ENCODE measurements at places on chromosomes 4 and X.

GRCh38 chr4:108940149-108940548, 177.3 kb upstream of the ETNPPL start:
- no peak for DNase-seq
- H3K27me3 ChIP-seq: no peaks in the 10 kb centered on the region
- no peaks in the 10 kb centered on the region for H3K4me1 ChIP-seq
- H3K4me3 ChIP-seq: no peak overlapping the region
- no peak overlapping the region for H3K27ac ChIP-seq
- H3K36me3 ChIP-seq: no peaks in the 10 kb centered on the region

GRCh38 chr4:138455097-138455496, 212.9 kb upstream of the SLC7A11 start:
- H3K4me3 ChIP-seq: no peak overlapping the region
- DNase-seq: no peak
- 0 out of 2 replicates have a peak, but pooled peaks cover 2% of the 10 kb centered on the region for H3K4me1 ChIP-seq
- H3K27ac ChIP-seq: no peak overlapping the region

GRCh38 chr4:110296892-110297291, 98.5 kb upstream of the ELOVL6 start:
- no peaks in the 10 kb centered on the region for H3K36me3 ChIP-seq
- H3K27me3 ChIP-seq: no peaks in the 10 kb centered on the region
- DNase-seq: no peak
- no peak overlapping the region for H3K27ac ChIP-seq

DNA sequence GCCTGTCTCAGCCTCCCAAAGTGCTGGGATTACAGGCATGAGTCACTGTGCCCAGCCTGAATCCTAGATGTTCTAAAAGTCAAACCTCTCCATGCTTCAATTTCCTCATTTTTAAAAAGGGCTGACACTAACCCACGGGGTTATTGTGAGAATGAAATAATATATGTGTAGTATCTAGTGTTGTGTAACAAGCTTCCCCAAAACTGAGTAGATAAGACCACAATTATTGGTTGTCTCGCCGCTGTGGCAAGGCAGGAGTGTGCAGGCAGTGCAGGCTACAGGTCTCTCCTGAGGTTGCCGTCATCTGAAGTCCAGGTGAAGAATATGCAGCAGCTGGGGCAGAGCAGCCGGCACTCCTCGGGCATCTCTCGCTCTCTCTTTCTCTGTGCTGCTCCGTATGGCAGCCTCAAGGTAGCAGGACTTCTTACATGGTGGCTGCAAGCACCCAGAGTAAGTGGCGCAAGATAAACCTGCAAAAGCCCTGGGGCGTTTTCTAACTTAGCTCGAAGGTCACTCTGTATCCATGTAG, 30.9 kb downstream of the RAB33B start:
- no peaks in the 10 kb centered on the region for H3K36me3 ChIP-seq
- no peak for DNase-seq
- H3K4me1 ChIP-seq: no peaks in the 10 kb centered on the region
- no peak overlapping the region for H3K27ac ChIP-seq
- H3K27me3 ChIP-seq: no peaks in the 10 kb centered on the region
- no peak overlapping the region for H3K4me3 ChIP-seq

- no peak overlapping the region for H3K27ac ChIP-seq
- H3K36me3 ChIP-seq: no peaks in the 10 kb centered on the region
- no peaks in the 10 kb centered on the region for H3K4me1 ChIP-seq
- DNase-seq: no peak
- H3K27me3 ChIP-seq: no peaks in the 10 kb centered on the region
Observed at GRCh38 chrX:66684196-66684595, 45.3 kb upstream of the EDA2R start.

DNA sequence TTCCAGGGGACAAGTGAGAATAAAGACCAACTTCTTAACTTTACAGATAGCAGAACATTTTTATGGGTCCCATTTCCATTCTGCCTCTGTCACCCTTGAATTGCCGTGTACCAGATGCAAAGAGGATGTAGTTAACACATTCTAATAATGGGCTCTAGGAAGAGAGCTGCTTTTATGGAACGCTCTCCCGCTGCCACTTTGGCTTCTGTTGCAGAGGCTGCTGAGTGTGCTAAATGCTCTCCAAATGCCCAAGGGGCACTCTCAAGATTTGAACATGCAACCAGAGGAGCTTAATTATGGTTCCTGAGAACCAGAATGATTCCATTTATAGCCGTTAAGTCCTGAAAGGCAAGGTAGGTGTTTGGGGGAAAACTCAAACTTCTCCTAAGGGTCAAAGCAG, 28.1 kb upstream of the GPC3 start:
- no peaks in the 10 kb centered on the region for H3K4me1 ChIP-seq
- H3K27me3 ChIP-seq: no peaks in the 10 kb centered on the region
- no peaks in the 10 kb centered on the region for H3K36me3 ChIP-seq
- DNase-seq: no peak
- no peak overlapping the region for H3K4me3 ChIP-seq

DNA sequence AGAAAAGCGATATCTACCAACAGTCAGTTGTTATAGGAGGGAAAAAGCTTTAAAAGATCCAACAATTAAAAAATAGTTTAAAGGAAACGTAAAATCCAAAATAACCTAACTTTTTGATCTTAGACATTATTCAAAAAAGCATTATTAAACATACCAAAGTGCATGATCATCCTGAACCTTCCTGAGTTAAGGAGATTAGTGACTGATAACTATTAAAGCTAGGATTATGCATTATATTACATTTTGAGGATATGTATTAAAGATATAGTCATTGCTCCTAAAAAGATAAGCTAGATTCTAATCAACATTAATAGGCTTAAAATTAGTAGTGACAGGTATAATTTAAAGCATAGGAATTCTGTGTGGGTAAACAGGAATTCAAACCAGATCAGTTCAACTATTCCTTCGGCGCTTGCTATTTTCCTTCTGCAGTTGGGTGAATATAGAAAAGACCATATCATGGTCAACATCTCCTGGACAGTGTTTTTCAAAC, 139.6 kb downstream of the ADAMTS3 start:
- no peak overlapping the region for H3K27ac ChIP-seq
- H3K27me3 ChIP-seq: no peaks in the 10 kb centered on the region
- H3K36me3 ChIP-seq: no peaks in the 10 kb centered on the region
- no peak for DNase-seq

- no peak overlapping the region for H3K4me3 ChIP-seq
- no peak overlapping the region for H3K27ac ChIP-seq
- DNase-seq: no peak
- H3K27me3 ChIP-seq: no peaks in the 10 kb centered on the region
- no peaks in the 10 kb centered on the region for H3K36me3 ChIP-seq
Observed at GRCh38 chr4:69749771-69750170, 10.6 kb downstream of the SULT1B1 start.

GRCh38 chrX:7714351-7714750, 128.6 kb upstream of the VCX start:
- DNase-seq: no peak
- no peaks in the 10 kb centered on the region for H3K27me3 ChIP-seq

- H3K27ac ChIP-seq: no peak overlapping the region
- no peaks in the 10 kb centered on the region for H3K27me3 ChIP-seq
- no peak for DNase-seq
- no peaks in the 10 kb centered on the region for H3K36me3 ChIP-seq
- no peak overlapping the region for H3K4me3 ChIP-seq
- H3K4me1 ChIP-seq: 0 out of 2 replicates have a peak, but pooled peaks cover 2% of the 10 kb centered on the region
Observed at GRCh38 chr4:48949518-48950219, 36.4 kb upstream of the CWH43 start.

GRCh38 chr4:81690871-81691270, 219.2 kb upstream of the RASGEF1B start:
- no peaks in the 10 kb centered on the region for H3K4me1 ChIP-seq
- DNase-seq: no peak
- H3K36me3 ChIP-seq: no peaks in the 10 kb centered on the region
- H3K4me3 ChIP-seq: no peak overlapping the region
- no peaks in the 10 kb centered on the region for H3K27me3 ChIP-seq

- H3K4me1 ChIP-seq: no peaks in the 10 kb centered on the region
- H3K4me3 ChIP-seq: no peak overlapping the region
- DNase-seq: no peak
Observed at GRCh38 chr4:1648962-1649361, 35.2 kb downstream of the FAM53A start.

DNA sequence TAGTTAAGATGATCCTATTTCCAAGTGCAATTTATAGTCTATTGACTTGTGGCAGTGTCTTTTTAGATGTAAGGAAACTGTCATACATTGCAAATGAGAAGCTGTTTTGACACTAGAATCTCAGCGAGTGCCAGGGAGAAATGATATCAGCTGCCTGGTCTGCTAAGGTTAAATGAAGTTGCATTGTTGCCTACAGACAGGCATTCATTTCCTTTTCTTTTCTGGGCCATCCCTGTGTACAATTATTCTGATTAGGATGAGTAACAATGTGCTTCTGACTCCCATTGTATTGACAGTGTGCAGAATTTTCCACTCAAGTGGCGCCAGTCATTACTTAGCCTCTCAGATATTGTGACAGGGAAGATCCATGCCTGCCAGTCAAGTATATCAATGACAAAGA, 231.2 kb downstream of the GPAT3 start:
- no peak overlapping the region for H3K27ac ChIP-seq
- no peak overlapping the region for H3K4me3 ChIP-seq
- no peaks in the 10 kb centered on the region for H3K4me1 ChIP-seq
- H3K36me3 ChIP-seq: no peaks in the 10 kb centered on the region
- H3K27me3 ChIP-seq: no peaks in the 10 kb centered on the region

DNA sequence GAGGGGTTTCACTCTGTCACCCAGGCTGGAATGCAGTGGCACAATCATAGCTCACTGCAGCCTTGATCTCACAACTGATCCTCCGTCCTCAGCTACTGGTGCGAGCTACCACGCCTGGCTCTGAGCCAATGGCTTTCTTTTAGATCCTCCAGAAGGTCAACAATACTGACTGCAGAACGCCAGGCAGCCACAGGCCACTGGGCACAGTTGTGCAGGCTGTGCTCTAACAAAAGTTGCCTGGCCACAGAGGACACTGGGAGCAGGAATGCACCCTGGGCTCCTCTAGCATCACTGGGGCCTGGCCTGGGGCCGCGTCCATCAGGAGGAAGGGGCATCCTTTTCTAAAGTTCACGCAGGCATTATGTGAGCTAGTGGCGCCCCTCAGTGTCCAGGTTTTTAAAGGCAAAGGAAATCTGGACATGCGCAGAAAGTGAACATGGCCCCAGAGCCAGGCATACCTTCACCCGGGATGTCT, 14.9 kb upstream of the PORCN start:
- H3K4me3 ChIP-seq: no peak overlapping the region
- no peaks in the 10 kb centered on the region for H3K27me3 ChIP-seq
- H3K27ac ChIP-seq: no peak overlapping the region
- peaks cover 2% of the 10 kb centered on the region for H3K4me1 ChIP-seq

- H3K4me1 ChIP-seq: no peaks in the 10 kb centered on the region
- H3K4me3 ChIP-seq: no peak overlapping the region
- H3K27ac ChIP-seq: no peak overlapping the region
- no peaks in the 10 kb centered on the region for H3K27me3 ChIP-seq
- DNase-seq: no peak
Observed at GRCh38 chr4:161920304-161921052, 243.3 kb downstream of the FSTL5 start.

GRCh38 chr4:159110961-159111360, 8.1 kb downstream of the RAPGEF2 start:
- H3K27ac ChIP-seq: no peak overlapping the region
- no peaks in the 10 kb centered on the region for H3K4me1 ChIP-seq
- H3K27me3 ChIP-seq: no peaks in the 10 kb centered on the region
- no peaks in the 10 kb centered on the region for H3K36me3 ChIP-seq
- H3K4me3 ChIP-seq: no peak overlapping the region

GRCh38 chr4:67366311-67366861, 178.9 kb downstream of the CENPC start:
- no peak overlapping the region for H3K27ac ChIP-seq
- no peaks in the 10 kb centered on the region for H3K27me3 ChIP-seq
- H3K4me1 ChIP-seq: no peaks in the 10 kb centered on the region
- H3K36me3 ChIP-seq: no peaks in the 10 kb centered on the region
- DNase-seq: no peak

GRCh38 chr4:94412658-94413038, 39.1 kb upstream of the PDLIM5 start:
- no peak for DNase-seq
- H3K36me3 ChIP-seq: no peaks in the 10 kb centered on the region
- H3K27me3 ChIP-seq: no peaks in the 10 kb centered on the region
- H3K4me3 ChIP-seq: no peak overlapping the region
- no peaks in the 10 kb centered on the region for H3K4me1 ChIP-seq

GRCh38 chr4:6239486-6239885, 30.2 kb upstream of the WFS1 start:
- DNase-seq: no peak
- no peak overlapping the region for H3K27ac ChIP-seq
- no peaks in the 10 kb centered on the region for H3K27me3 ChIP-seq
- H3K4me1 ChIP-seq: no peaks in the 10 kb centered on the region
- H3K4me3 ChIP-seq: no peak overlapping the region

DNA sequence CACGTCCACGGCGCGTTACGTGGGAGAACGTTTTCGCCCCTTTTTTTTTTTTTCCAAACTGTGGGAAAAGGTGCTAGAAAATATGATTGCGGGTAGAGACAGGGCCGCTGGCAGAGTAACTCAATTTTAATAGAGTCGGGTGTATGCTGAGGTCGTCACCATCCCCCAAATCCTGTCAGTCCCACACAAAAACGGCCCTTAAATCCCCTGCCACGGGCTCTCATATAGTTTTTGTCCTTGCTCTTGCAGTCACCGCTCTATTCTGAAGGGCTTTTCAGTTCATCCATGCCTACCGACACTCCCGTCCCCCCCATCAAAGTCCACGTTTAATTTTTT, 796 bp upstream of the MED14 start:
- H3K4me1 ChIP-seq: no peaks in the 10 kb centered on the region
- H3K4me3 ChIP-seq: peak overlapping the region; percentile 94
- H3K27me3 ChIP-seq: no peaks in the 10 kb centered on the region
- no peak overlapping the region for H3K27ac ChIP-seq
- H3K36me3 ChIP-seq: no peaks in the 10 kb centered on the region

DNA sequence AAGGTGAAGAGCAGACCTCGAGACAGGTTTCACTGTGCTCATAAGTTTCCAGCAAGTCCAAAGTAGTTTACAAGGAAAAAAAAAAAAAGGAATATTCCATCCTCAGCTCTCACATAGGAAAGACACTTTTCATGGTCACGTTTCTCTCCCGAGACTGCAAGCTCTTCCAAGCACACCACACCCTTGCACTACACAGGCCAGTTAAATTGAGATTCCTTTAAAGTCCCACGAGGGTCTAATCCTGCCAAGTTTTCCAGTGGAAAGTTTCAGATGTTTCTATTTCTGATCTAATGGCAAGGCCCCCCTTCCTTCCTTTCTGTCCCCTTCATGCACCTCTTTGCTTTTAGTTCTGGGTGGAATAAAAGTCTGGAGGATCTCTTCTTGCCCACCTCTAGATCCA, 67.9 kb upstream of the PCDH19 start:
- H3K27ac ChIP-seq: no peak overlapping the region
- no peaks in the 10 kb centered on the region for H3K4me1 ChIP-seq
- no peak for DNase-seq
- H3K4me3 ChIP-seq: no peak overlapping the region
- no peaks in the 10 kb centered on the region for H3K36me3 ChIP-seq
- no peaks in the 10 kb centered on the region for H3K27me3 ChIP-seq

- no peaks in the 10 kb centered on the region for H3K36me3 ChIP-seq
- H3K27ac ChIP-seq: no peak overlapping the region
- H3K4me3 ChIP-seq: no peak overlapping the region
- DNase-seq: no peak
Observed at GRCh38 chrX:46628460-46629371, 55.2 kb downstream of the CHST7 start.
